ENCODE measurements at places on chromosomes 4 and X.

DNA sequence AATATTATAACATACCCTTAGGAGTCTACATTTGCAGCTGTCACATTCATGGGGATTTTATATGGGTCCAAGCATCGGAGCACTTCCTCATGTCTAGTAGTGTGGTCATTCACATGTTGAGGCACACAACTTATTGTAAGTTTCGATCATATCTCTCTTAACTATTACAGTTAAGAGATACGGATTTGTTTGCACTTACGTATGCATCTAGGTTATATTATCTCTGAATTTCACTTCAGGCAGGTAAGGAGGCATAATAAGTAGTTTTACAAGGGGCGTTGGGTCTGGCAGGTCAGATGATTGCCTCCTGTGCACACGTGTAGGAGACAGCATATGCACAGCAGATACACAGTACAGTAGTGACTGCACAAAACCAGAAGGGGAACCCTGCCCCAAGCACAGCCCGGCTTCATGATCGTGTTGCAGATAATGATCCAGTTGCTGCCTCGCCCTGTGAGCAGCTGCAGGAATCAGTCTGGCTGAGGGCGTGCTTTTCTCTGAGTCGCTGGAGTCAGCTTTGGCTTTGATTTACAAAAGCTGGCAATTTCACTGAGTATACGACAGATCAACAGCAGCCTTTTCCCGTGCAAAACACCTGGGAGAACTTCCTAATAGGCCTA lies 302.9 kb upstream of the GATB start:
- no peak for DNase-seq

- DNase-seq = no peak
Observed at GRCh38 chr4:24754571-24754970, 40.8 kb upstream of the SOD3 start.

DNA sequence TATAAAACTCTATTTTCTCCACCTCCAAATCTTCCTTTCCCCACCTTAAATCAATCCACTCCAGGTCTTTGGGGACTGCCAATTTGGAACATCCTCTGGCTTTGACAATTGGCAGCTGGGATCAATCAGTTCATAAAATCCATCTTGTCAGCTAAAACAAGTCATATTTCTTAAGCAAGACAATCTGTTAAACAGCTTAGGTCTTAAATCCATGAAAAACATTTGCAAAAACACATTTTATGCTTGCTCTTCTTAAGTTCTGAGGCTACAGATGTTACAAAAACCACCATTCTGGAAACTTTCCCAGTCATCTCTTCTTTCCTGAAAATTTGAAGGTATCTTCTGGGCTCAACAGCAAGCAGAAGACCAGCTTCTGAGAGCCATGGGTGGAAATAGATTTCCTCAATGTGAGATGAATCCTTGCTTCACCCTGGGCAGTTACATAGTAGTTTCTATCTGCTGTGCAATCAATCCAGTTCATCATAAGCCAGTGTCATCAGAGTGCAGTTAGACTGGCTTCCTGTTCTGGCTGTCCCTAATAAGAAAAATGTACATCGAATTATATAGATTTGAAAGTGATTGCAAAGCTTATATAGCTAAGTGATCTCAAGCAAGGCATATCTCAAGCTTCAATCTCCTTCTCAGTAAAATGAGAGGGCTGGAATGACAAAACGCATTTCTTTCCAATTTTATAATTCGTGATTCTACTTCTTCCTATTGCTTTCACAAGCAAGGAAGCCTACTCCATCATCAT lies 402.7 kb upstream of the INTU start:
- DNase-seq = no peak

DNA sequence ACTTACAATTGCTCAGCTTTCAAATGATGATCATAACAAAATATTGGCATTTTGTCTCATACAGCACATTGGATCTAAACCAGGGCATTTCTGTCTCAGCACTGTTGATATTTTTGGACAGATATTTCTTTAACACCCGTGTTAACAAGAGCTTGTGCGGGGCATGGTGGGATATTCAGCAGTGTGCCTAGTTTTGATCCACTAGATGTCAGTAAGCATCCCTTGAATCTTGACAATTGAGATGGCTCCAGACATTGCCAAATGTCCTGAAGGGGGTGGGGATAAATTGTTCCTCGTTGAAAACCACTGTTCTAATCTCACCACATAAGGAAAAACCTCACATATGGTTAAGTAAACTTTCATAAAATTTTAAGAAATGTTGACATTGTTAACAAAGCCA lies 806.3 kb downstream of the STIM2 start:
- no peak for DNase-seq

DNA sequence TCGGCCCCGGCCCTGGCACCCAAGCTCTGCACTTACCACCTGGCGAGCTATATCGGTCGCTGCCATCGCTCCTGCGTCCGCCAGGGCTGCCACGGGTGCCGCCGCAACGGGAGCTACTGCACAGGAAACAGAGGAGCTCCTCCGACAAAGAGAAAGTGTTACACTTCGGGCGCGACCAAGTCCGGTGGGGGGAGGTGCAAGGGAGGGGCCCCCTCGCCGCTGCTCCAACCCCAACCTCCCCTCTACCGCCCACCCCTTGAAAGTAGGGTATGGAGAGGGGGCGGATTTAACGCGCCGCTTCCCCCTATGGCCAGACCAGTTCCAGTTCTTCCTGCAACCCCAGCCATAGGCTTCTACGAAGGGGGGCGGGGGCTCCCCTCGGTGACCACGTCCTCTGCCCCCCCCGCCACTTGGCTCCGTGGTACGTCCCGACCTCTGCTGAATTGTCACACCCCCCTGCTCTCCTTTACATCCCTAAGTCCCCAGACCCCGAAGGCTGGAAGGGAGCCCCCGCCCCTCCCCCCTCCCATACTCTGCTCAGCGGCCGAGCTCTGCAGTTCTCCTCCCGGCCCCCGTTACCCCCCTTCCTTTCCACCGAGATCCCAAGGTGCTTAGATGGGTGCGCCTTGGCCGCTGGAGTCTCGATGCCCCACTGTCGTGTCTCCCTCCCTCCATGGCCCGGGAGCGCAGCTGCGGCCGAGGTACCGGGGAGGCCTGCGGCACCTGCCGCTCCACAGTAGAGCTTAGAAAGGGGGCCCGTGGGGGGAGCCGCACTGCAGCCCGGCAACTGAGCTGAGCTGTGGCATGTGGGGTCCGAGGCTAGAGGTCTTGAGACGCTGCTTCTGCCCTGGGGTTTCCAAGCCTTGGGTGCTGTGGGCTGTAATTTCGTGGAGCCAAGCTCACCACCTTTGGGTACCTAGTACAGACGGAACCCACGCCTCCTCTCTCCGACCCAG lies at the start of gene SEPTIN6:
Gene SEPTIN6 (minus strand): TSS at position 129 of the 956 bp plus-strand sequence. CDS start 63 bp downstream, at position 66.
- DNase-seq = no peak

DNA sequence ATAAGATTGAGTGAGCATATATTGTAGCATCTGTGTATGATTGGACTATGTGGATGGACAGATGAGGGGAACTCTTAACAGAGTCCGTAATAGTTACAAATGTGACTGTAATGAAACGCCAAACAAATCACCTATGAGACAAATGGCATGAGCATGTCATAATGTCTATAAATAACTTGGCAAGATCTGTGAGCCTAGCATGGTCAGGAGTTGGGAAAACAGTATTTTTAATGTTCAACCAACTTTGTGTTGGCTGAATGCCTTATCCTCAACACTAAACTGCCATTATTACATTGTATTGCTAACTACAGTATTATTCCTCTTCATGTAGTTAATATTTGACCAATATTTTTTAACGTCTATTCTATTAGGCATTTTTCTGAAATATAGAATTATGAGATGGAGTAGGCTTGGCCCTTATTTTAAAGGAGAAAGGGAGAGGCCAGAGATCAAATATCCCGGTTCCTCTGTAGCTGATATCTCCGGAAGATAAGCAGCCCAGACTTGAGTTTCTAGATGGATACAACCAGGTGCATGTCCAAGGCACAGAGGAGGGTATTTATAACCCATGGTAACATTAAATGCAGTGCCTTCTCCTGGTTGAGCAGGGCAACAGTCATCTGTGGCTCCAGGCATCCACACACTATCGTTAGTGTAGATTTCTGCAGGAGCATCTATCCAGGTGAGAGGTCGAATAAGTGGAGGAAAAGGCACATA lies 32.7 kb downstream of the PF4 start:
- no peak for DNase-seq

DNA sequence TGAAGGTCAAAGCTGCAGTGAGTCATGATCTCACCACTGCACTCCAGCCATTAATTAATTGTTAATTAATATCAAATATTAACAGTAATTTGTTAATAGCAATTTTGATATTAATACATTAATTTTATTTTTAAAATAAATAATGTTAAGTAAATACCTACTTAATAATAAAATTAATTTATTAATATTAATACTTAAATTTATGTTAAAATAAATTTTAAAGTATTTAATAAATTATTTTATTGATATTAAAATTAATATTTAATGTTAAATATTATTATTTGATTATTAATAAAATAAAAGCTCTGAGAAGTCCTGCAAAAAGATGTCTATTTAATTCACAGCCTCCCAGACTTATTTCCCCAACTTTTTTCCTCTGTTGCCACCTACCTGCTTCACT lies 25.1 kb upstream of the TRIM2 start:
- DNase-seq = no peak

- DNase-seq = no peak
Observed at GRCh38 chr4:19379191-19379708, 872.5 kb upstream of the SLIT2 start.

DNA sequence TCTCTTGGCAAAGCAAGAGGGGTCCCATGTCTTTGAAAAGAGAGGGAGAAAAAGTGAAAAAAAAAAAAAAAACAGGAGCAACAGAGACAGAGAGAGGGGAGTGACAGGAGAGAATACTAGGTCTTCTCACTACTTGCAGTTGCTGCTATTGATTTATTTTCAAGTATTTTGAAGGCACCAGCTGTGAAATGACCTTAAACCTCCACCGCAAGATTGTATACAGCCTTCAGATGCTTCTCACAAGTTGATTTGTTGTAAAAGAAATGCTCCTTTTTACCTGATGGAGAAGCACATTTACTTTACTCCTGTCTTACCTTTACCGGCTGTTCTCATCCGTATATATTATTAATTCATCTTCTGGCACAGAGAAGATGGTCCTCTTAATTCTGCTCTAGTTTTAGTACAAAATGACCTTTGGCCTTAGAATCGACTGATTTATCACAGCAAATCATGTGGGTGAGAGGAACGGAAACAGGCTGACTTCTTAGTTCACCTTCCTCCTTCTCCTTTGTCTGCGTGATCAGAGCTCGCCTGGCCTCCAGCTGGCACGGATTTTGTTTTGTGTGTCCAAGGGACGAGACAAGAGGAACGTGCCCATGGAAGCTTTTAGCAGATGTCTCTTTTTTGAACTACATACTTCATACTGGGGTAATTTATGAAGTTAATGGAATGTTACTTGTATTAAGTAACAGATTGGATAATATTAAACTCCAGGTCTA lies 82.4 kb upstream of the PACRGL start:
- no peak for DNase-seq

DNA sequence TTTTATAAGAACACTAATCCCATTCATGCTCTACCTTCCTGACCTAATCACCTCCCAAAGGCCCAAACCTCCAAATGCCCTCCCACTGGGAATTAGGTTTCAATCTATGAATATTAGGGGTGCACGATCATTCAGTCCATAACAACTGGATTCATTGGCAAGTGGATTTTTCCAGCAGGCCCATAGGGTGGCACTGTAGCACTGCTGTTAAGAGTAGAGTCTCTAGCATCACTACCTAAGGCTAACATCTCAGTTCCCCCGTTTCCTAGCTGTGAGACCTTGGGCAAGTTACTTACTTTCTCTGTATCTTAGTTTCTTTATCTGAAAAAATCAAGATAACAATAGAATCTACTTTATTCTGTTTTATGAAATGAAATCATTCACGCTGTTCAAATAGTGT lies 315.8 kb downstream of the STIM2 start:
- no peak for DNase-seq

- DNase-seq = no peak
Observed at GRCh38 chr4:156419080-156419685, 465.5 kb upstream of the CTSO start.

- DNase-seq = no peak
Observed at GRCh38 chr4:143248827-143249226, 64.1 kb downstream of the USP38 start.

- no peak for DNase-seq
Observed at GRCh38 chr4:96703265-96703664, 863.4 kb downstream of the PDHA2 start.

- DNase-seq = no peak
Observed at GRCh38 chr4:2281575-2282343, 19.9 kb upstream of the MXD4 start.

DNA sequence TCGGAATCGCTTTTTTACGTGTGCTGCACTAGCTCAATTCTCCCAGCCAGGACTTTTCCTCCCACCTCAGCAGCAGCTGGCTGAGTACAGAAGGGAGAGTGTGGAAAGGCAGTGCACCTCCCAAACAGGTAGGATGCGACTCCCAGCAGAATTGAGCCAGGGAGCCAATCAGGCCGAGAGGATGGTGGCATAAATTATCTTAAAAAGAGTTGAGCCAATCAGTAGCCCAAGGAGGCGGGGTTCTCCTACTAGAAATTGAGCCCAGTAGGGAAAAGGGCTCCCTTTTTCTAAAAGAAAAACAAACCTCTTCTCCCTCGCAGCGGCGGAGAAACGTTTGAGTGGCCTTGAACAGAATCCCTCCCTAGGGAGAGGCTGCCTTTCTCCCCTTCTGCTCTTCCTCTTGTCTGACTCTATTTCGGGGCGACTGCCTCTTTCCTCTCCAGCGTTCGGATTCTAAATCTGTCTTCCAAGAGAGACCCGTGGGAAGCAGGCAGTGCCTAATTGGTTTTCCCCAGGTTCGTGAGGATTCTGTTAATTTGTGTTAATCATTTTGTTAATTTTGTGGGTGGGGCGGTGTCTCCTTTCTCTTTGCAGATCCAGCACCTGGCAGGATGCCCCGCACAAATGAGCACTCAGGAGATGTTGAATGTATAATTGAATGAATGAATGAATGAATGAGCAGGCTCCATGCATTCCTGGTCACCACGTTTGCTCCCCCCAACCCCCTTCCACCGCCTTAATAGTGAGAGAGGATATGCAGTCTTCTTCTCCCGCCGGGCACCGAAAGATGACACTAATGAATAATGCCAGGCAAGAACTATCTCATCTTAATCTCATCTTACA lies at the start of gene GABRG1:
Gene GABRG1 (minus strand): TSS at position 142 of the 843 bp plus-strand sequence. CDS start 141 bp downstream, at position 1.
- no peak for DNase-seq

- no peak for DNase-seq
Observed at GRCh38 chr4:154858166-154858565, 77.1 kb downstream of the RBM46 start.

GRCh38 chr4:165761963-165762362 lies 111.1 kb upstream of the TLL1 start:
- DNase-seq = no peak

GRCh38 chrX:125681058-125681457 lies 361.4 kb downstream of the TEX13C start:
- DNase-seq = no peak

DNA sequence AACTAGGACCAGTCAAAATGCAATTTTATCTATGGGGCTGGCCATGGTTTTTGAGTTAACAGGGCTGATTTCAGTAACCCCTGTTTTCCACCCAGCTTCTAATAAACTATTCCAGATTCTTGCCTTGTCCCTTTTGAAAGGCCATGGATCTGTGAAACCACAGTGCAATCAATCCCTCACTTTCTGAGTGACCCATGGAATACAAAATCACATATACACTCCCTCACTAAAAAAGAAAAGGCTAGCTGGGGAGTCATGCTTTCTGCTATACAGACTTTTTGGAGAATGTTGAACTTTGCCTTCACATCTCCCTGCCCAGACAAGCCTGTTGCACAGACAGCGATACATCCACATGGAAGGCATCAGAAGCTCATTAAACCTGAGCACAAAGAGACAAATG lies 47.9 kb downstream of the MAD2L1 start:
- DNase-seq = peak; percentile 4

- no peak for DNase-seq
Observed at GRCh38 chr4:22029803-22030202, 81.2 kb upstream of the KCNIP4 start.

Measured in GM04503 (cell line).